ENCODE measurements at places on chromosomes 2 and 18.

- no peak for DNase-seq
Observed at GRCh38 chr2:29267720-29268119, 152.5 kb downstream of the CLIP4 start.

DNA sequence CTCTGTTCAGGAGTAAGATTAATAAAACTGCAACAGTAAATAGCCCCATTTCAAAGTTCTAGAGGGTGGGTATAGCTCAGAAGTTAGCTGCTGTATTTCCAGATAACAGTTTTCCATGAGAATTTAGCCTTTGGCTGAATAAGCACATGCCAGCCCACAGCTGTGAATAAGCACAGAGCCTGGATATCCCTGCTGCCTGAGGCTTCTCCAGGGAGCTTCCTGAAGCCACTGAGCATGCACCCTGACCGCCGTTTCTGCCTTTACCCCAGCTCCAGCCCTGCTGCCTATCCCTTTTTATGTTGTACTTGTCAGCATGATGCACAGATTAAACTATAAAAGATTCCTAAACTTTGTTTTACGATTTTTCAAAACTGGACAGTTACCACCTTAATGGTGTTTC lies 85.3 kb downstream of the FEZ2 start:
- no peak for DNase-seq

DNA sequence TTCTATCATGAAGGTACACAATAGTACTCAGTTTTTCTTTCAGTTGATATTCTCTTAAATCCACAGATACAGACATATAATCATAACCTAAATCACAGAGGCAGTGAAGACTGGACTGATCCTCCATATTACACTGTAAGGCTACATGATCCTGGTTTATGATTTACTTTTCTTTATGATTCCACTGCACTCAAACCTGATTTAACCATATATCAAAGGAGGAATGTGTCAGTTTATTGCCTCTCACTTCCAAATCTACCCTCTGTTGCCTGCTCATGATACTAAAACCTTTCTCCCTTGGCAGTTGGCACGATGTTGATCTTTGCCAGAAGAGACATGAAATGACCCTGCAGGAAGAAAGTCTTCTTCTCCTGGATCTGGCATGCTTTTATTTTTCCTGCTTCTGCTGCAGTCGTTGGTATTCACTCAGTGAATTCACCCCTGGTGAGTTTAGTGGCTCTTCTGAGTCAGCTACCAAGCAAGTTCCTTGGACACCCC lies 426.4 kb downstream of the MBD2 start:
- no peak for DNase-seq

DNA sequence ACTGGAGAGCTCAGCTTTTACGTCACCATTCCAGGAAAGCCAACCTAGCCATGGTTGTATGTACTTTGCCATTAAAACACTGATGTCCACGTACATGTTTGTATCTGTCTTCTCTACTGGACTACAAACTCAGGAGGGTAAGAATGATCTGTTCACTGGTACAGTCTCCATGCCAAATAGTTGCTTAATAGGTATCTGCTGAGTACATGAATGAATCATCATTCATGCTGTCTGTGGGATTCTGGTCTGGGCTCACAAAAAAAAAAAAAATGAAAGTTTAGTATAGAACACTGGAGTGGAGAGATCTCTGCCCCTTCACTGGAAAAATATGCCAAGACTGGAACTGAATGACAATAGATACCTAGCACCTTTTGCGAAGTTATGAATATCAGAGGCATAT lies 102.6 kb upstream of the ITGA4 start:
- no peak for DNase-seq

- DNase-seq, result no peak
Observed at GRCh38 chr2:25618676-25619075, 54.7 kb downstream of the DTNB start.

- DNase-seq, result no peak
Observed at GRCh38 chr2:168896783-168897182, 4.3 kb upstream of the G6PC2 start.

DNA sequence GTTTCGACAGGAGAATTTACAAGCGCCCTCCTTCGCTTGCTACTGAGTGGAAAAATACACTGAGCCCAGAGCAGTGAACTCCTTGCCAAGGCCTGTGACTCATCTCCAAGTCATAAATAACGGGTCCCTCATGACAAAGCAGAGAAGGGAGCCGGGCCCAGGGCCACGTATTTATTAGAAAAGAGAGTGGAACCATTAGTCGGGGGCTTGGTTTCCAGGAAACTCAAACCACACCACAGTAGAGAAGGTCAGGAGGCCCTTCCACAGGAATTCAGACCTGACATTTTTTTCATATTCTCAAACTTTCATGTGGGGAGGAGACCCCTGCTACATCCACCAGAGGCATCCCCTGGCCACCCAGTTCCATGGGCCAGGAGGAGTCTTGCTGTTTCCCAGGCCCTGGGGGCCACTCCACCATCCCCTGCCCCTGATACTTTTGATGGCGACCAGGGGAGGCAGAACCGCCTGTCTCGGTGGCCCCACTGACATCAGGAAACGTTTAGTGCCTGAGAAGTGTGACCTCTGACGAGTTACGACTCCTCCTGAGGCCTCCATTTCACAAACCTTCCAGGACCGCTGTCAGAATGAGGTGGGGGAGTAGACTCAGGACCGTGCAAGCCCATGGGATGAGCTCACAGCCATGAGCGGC lies 289.7 kb downstream of the DYSF start:
- DNase-seq, result no peak

DNA sequence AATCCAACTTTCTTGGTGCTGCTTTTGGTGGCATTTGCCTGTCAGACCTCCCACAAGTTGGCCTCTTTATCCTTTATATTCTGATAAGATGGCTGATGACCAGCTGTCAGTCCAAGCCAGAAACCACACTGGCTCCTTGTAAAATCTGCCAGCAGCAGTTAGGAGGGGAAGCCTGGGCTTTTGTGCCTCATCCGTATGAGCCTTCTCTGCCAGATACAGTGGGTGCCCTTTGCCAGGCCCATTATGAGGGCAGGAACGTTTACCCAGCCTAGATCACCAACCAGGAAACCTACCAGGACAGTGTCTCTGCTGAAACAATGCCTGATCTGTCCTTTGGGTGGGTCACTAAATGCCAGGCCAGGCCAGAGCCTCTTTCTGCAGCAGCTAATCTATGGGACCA lies 202.9 kb upstream of the SP5 start:
- no peak for DNase-seq

DNA sequence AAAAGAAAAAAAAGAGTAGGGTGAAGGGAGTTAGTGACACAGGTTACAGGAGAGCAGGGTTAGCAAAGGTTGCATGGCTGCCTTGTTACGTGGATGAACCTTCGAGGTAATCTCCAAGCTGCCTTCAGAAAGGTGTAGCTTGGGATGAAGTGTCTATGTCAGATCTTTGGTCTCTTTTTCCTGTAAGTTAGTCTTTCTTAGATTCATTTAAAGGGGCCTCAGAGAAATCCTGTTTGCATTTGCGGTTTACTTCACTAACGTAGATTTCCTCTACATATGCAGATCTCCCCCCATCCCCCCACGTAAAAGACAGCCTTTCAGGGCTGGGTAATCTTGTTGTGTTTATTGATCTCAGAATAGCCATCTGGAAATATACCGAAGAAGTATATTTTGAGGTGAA lies 83.7 kb downstream of the MTA3 start:
- DNase-seq, result no peak

- no peak for DNase-seq
Observed at GRCh38 chr2:29262681-29263260, 147.6 kb downstream of the CLIP4 start.

DNA sequence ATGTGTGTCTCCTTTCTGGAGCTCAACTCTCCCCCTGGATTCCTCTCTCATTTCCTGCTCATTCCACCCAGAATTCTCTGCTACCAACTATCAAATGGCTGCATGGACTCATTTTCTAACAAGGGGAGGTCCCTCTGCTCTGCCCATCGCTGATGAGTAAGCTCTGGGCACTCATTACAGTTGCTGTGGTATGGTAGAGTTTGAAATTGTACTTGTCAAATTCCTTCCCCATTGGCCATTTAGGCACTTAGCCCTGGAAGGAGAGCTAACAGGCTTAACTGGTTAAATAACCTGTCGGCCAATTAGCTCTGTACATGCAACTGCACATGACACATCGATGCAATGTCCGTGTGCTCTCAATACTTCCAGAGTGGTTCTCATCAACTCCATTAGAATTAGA lies 20.4 kb downstream of the COL6A3 start:
- DNase-seq, result no peak

DNA sequence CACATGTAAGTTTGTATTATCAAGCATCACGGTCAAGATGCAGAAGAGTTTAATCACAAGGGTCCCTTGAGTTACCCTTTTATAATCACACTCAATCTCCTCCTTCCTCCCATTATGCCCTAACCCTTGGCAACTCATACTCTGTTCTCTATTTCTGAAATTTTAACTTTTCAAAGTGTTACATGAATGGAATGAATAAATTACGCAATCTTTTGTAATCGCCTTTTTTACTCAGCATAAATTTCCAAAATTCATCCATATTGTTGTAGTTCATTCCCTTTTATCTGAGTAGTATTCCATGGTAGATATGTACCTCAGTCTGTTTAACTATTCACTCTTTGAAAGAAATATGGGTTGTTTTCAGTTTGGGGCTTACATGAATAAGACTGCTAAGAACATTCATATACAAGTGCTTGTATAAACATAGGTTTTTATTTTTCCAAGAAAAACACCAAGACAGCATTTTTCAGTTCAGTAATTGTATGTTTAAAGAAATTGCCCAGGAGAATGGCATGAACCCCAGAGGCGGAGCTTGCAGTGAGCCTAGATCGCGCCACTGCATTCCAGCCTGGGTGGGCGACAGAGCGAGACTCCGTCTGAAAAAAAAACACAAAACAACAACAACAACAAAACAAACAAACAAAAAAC lies 430.9 kb upstream of the KCNH7 start:
- DNase-seq, result no peak

- DNase-seq, result no peak
Observed at GRCh38 chr2:177574356-177574755, 181.8 kb downstream of the AGPS start.
